ENCODE measurements at places on chromosomes 16 and 17.

DNA sequence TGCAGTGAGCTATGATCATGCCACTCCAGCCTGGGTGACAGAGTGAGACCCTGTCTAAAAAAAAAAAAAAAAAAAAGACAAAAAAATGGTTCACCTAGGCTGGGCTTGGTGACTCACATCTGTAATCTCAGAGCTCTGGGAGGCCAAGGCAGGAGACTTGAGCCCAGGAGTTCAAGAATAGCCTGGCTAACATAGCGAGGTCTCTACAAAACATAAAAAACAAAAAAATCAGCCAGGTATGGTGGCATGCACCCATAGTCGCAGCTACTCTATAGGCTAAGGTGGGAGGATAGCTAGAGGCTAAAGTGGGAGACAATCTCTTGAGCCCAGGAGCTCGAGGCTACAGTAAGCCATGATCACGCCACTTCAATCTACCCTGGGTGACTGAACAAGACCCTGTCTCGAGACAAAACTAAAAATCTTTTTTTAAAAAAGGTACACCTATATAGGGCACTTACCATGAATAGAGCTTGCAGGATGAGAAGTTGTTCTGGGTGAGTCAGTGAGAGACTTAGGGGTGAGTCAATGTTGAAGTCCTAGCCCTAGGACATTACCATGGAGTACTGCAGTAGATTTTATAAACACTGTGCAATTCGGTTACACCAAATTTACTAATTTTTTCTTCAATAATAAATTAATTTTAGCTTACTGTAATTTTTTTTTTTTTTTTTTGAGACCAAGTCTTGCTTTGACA is 19.0 kb downstream of the USP32 start:
- no peak for DNase-seq

DNA sequence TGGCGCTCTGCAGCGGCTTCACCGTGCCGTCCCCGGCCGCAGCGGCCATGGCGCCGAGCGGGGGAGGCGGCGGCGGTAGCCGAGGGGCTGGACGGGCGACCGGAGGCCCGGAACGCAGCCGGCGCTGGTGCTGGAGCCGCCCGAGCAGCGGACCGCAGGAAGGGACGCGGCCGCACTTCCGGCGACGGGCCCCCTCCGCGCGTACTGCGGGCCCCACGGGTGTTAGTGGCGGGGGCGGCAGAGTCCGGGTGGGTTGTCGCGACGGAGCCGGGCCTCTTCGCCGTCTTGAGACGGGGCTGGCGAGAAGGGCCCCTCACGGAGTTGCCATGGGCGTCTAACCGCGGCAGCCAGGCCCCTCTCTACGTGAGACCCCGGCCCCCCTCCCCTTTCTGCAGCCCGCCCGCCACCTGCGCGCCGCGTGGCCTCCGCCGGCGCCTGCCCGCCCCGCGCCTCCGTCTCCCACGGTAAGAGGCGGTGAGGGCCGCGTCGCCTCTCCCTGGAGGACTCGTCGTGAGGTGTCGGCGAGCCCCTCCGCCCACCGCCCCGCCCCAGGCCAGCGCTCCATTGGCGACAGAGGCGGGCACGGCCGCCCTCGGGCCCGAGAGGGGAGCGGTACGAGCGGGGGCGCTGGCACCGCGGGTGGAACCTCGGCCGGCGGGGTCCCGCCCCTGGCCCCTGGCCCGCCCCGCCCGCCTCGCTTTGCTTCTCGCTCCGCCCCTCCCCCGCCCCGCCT is at the start of the genes VPS9D1 and ZNF276:
VPS9D1 (minus strand) TSS at position 86 of the 733 bp plus-strand sequence; CDS start at position 49, 37 bp downstream.
ZNF276 (plus strand) TSS at position 725 of the 733 bp plus-strand sequence. CDS start 104 bp downstream, outside the sequence.
- peak; percentile 88 for DNase-seq

GRCh38 chr16:74111456-74111982 is 185.1 kb upstream of the PSMD7 start:
- DNase-seq, result no peak

DNA sequence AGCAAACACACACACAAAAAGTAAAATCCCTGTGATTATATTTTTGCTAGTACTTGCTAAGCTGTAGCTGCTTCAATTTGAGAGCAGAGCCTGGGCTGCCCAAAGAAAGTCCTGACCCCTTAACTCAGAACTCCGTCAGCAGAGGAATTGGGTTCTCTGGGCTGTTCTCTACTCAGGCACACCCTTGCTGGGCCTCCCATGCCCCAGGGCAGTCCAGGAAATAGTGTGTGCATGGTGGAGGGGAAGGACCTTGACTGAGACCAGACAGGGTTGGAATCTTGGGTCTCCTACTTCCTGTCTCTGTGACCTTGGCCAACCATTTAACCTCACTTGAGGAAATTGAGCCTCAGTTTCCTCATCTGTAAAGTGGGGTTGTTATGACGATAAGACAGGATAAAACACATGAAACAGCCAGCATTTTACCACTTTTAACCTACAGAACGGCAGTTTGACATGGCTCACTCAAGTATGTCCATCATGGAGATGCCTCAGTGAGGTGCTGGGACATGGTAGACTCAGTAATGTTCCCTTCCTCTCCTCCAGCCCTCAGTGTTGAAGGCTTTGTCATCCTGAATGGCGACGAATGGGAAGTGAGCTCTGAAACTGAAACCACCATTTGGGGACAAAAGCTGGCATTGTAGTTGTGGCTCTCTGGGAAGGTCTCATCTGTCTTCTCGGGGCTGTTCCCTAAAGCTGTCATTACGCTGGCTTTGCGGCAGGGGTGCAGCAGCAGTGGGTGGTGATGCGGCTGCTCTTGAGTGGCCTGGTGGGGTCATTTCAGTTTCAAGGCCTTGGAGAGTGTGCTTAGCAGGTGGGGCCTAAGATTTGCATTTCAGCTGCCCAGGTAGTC is 74.9 kb downstream of the CMIP start:
- DNase-seq, result no peak

DNA sequence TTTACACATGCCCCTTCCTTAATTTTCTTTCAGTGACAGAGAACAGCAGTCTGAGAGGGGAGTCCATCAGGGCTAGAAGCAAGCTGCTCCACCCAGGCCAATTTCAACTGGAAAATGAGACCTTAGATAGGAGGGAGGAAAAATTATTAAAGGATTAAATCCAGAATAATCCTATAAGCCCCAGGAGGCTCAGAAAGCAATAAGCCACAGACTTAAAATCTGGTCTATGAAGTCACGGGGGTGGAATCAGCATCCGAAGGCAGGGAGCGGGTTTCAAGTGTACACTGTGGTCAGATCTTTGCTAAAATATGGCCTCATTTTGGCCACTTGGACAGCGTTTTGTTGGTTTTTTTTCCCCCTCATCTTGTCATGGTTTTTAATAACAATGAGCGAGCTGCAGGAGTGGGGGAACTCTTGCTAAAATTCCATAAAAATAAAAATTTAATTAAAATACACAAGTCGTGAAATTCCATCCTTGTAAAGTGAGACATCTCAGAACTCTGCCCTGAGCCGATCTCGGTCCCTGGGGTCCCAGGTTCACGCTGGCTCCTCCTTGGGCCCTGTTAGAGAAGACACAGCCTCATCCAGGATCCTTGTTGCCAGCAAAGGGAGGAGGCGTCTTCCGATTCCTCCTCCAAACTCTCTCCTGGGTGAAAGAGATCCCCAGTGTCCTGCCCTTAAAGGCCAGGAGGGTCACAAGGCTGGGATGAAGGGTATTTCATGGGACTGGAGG is 51.6 kb upstream of the ETV4 start:
- DNase-seq, result peak; percentile 43

DNA sequence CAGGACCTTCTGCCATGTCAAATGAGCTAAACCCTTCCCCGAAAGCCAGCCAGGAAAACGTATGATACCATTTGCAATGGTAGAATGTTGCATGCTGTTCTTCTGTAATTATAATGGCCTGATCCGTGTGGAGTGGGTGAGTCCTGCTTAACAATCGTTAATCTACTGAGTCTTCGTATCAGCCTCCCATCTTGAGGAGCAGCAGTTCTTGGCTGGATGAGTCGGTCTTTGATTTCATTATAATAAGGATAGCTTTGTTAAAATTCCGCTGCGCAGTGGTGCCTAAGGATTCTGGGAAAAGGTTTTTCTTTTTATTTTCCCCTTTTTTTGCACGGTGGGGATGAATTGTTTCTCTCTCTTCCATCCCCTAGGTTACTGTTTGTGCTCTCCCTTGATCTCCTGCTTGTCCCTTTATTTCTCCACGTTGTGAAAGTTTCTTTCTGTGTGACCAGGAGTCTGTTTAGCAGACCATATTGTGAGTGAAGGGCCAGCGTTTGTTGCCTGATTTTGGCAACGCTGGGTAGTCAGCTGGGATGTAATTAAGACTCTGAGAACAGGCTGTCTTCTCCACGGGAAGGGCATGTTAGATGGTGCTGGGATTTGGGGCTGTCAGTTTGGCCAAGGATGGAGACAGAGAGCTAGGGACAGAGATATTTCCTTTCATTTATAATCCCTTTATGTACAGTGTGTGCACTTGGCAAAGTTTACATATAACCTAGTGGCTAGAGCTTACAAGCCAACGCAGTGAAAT is 263.0 kb downstream of the FTO start:
- DNase-seq, result peak; percentile 32

DNA sequence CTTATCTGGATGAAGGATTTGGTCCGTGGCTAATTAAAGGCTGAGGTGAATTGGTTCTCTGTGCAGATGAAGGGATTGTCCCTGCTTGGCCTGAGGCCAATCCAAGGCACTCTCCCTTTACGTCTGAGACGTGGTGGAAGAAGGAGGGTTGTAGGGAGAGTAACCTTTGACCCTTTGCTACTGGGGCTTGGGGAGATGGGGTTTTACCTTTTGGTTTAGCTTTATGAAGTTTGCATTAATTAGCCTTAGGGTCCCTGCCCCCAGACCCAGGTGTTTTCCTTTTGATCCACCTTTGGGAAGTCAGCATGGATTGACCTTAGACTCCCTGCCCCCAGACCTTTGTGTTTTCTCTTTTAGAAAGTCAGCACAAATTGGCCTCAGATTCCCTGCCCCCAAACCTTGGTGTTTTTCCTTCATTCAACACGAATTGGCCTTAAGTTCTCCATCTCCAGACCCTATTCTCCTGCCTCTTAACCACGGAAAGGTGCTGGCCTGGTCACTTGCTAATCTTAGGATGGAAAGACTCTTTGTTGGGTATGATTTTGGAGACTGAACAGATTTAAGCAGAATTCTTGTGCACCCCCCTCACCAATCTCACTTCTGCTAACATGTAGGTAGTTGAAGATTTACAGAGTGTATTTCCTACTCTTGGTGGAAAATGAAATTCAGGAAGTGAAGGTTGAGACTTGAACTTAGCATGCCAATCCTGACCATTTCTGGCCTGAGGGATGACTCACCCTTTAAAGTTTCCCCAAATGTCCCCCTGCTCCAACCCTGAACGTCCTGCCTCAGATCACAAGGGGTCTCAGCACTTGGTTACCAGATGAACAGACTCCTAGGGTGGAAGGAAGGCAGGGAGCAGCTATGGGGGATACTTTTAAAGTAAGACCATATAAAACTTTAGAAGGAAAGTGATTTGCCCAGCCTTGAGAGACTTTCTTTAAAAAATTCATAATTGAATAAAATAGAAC is 23.1 kb upstream of the MMD start:
- no peak for DNase-seq

DNA sequence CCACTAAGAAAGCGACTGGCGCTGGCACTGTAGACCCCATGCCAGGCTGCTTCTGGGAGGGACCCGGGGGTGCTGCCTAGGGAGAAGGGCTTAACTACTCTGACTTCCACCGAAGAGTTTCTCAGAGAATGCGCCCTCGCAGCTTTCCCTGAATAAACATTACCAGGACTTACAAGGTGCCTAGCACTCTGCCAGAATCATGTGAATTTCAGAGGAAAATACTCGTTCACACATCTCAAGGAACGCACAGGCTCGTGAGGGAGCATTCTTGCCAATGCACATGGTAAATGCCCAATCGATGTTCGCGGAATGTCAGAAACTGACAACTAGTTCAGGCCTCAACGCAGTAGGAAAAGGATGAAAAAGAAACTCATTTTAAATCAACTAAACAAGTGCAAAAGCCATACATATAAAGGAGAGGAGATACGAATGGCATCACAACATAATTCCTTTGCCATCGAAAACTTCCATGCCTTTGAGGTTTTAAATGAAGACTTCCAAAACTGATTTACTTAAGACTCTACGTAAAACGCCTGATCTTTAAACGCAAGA is 999 bp downstream of the CMC2 start:
- DNase-seq, result peak; percentile 12

DNA sequence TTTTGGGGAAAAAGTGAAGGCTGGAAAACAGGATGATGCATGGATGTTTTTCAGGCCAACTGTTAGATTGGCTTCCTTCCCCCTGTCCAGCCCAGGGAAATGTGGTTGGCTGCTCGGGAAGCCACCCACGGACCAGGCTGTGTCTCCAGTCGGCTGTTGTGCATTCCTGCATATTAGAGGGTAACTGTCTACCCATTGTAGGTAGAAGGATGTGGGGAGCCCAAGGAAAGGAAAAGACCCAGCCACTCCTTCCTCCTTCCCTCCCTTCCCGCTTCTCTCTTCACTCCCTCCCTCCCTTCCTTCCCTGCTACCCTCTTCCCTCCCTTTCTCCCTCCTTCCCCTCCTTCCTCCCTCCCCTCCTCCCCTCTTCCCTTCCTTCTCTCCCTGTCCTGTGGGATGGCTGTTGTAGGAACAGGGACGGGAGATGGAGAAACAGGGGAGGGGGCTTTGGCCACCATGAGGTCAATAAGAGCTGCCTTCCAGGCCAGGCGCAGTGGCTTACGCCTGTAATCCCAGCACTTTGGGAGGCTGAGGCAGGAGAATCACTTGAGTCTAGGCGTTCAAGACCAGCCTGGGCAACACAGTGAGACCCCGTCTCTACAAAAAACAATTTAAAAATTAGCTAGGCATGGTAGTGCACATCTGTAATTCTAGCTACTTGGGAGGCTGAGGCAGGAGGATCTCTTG is 16.9 kb downstream of the SYT17 start:
- no peak for DNase-seq

DNA sequence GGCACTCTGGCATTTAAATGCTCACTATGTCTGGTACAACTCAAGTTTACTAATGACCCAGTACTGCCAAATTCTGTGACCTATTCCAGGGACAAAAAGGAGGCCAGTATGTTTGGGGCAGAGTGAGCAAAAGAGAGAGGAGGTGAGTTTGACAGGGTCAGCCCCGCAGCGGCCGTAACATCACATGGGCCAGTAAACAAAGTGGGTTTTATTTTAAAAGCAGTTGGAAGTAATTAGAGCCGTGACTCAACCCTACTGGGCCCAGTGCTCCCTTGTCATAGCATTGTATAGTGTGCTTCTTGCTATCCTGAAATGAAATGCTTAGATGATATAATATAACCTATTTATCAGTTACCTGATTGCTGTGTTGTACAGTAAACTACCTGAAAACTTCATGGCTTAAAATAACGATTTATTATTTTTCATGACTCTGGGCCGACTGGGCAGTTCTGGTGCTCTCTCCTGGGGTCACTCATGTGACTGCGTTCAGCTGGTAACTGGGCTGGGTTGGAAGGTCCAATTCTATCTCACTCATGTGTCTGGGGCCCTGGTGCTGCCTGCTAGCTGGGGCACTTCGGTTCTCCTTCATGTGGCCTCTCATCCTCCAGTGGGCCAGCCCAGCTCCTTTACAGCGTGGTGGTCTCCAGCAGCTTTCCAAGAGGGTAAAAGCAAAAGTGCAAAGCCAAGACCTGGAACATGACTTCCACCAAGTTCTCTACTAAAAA is 27.4 kb downstream of the IQCK start:
- no peak for DNase-seq
